ENCODE measurements at places on chromosomes 5 and 9.

GRCh38 chr5:154318691-154319090 lies 127.1 kb upstream of the SAP30L start:
- DNase-seq, result no peak

- DNase-seq, result no peak
Observed at GRCh38 chr5:62722360-62722759, 143.7 kb downstream of the LRRC70 start.

GRCh38 chr5:81161012-81161601 lies 72.0 kb upstream of the CKMT2 start:
- no peak for DNase-seq

DNA sequence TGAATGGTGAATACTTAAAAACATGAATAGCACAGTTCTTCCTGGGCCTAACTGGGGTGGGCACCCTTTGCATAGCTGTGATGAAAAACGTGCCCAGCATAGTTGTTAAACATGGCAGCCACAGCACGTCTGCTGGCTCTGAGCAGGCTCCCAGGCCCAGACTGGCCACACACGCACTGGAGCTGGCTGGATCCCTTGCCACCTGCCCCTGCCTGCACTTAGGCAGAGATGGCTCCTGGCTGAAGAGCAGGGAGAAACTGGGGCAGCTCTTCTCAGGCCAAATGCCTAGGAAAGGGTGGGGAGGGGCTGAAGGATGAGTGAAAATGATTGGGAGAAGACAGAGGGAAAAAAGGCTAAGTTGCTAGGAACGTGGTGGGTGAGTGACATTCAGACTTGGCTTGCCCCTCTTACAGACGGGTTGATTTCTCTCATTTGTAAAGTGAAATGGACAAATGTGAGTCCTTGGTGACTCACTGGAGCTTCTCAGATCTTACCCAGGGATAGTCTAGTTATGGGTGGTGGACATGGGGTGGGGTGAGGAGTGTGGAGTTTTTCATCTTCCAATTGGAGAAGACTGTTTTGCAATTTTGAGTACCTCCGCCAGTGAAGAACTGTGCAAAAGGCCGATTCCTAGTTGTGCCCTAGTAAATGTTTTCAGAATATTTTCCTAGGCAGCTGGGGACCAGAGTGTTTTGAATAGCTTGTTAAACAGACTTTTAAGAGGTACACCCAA lies 42.4 kb downstream of the TRIO start:
- DNase-seq, result no peak

- DNase-seq, result no peak
Observed at GRCh38 chr5:74394916-74395880, 245.3 kb downstream of the ENC1 start.

GRCh38 chr5:180153099-180153498 lies 55.9 kb downstream of the RASGEF1C start:
- no peak for DNase-seq

DNA sequence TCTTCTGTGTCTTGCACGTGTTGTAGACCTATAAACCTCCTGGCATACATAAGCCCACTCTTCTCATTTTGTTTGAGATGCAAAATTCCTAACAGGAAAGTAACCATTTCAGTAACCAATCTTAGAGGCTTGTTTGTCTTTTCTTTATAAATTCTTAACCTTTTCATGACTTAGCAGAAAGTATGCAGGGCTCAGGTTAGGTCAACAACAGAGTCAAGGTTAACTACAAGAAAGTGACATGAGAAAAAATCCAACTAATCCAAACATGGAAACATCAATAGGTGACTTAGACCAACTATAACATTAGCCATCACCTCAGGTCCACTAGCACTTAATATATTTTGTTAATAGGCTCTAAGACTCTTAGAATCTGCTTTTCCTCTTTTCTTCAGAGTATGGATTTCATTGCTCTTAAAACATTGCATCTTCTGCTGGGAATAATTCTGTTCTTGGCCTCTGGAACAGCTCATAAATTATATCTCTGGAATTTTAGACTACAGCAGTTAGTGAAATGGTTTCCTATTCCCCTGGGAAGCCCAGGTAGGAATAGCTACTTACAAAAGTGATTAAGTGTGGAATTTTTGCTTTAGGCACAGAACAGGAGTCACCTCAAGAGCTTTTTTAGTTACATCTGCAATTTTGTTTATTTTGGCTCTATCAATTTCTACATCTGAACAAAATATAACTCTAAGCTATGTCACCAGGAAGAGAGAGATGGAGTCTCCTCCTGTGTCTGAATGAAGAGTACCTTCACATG lies 155.3 kb upstream of the ANKRD55 start:
- DNase-seq, result no peak

DNA sequence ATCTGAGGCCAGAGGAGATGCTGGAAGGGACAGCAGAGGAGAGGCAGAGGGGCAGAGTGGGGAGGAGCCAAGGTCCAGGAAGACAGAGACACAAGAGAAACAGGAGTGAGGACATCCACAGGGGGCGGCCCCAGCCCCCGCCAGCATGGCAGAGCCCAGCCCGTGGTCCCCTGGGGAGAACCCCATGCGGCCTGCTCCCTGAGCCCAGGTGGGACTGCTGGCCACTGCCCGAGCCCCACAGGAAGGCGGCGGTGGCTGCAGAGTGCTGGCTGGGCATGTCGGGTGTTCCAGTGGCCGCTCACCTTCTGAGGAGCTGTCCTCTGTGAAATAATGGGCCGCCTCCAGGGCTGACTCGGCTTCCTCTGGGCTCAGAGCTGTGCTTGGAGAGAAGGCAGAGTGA lies 8.9 kb upstream of the MRNIP start:
- DNase-seq, result no peak

GRCh38 chr5:40367255-40367654 lies 312.5 kb upstream of the PTGER4 start:
- no peak for DNase-seq

DNA sequence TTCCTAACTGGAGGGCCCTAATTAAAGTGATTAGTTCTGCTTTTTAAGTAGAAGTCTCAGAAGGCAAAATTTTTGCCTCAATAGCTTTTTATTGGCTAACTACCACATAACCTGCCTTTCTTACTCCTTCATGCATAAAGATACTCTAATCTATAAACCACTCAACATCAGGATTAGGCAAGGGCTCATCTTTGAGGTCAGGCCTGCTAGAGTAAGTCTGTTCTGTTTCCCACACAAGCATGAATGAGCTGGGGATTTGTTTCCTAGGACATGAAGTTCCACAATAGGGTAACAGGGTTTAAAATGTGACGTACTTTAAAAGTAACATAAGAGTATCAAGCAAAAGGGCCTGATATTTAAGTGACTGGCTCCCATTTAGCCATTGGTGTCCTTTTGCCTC lies 522.7 kb upstream of the TYRP1 start:
- DNase-seq, result no peak

- DNase-seq, result no peak
Observed at GRCh38 chr9:132793606-132794580, 84.2 kb downstream of the AK8 start.

- no peak for DNase-seq
Observed at GRCh38 chr9:99385215-99385614, 163.1 kb downstream of the SEC61B start.

Measured in NCI-H187 (cell line).